ENCODE measurements at places on chromosomes 12 and 14. TPM values are rescaled to one million over a fixed set of nuclear protein-coding genes. Genes with fewer than 3 reads are reported as not detected.

Gene CD163L1
- 1.4 TPM for total RNA-seq

Gene CD27
- total RNA-seq, result not detected

Gene SLC8A3
- 0.48 TPM for total RNA-seq

Gene PPP1R36
- 0.85 TPM for total RNA-seq

Gene PTPRR
- total RNA-seq, result 0.96 TPM

Gene STON2
- 89.4 TPM for total RNA-seq

Gene DLK1
- not detected for total RNA-seq

Gene ORAI1
- 16.2 TPM for total RNA-seq

Gene SLC10A1
- not detected for total RNA-seq

Gene HOTAIR
- under 0.01 TPM for total RNA-seq

Gene EPYC
- not detected for total RNA-seq

Gene HOXC9
- total RNA-seq, result 0.72 TPM

Gene DNAH10
- total RNA-seq, result under 0.01 TPM

Gene LTB4R2
- total RNA-seq, result 30.3 TPM

Gene GPR132
- 0.24 TPM for total RNA-seq

Gene CAPZA3
- total RNA-seq, result 0.24 TPM

Gene SYT10
- total RNA-seq, result 0.21 TPM

Gene OTUB2
- 1.7 TPM for total RNA-seq

Gene TNFAIP2
- 10.0 TPM for total RNA-seq

Gene NELL2
- under 0.01 TPM for total RNA-seq

Gene PDE3A
- not detected for total RNA-seq

Gene BIN2
- total RNA-seq, result not detected

Gene MUCL1
- total RNA-seq, result not detected

Gene TC2N
- 50.3 TPM for total RNA-seq

Gene KRT78
- 1.3 TPM for total RNA-seq

Gene HSPB8
- total RNA-seq, result 0.43 TPM

Gene SIX1
- 4.1 TPM for total RNA-seq

Gene TMEM132D
- total RNA-seq, result 0.24 TPM

Gene PIGH
- 20.0 TPM for total RNA-seq

Gene GPR162
- total RNA-seq, result 0.72 TPM
